Activated T-cell treated with anti-CD3 and anti-CD28 coated beads for 48 hours (primary cell): ENCODE measurements at places on chromosomes 6 and 20.

GRCh38 chr6:131519670-131520436, 53.2 kb upstream of the ARG1 start:
- no peak for DNase-seq

- DNase-seq: no peak
These were observed 158.4 kb downstream of the ANKRD60 start for GRCh38 chr20:58069796-58070663.

DNA sequence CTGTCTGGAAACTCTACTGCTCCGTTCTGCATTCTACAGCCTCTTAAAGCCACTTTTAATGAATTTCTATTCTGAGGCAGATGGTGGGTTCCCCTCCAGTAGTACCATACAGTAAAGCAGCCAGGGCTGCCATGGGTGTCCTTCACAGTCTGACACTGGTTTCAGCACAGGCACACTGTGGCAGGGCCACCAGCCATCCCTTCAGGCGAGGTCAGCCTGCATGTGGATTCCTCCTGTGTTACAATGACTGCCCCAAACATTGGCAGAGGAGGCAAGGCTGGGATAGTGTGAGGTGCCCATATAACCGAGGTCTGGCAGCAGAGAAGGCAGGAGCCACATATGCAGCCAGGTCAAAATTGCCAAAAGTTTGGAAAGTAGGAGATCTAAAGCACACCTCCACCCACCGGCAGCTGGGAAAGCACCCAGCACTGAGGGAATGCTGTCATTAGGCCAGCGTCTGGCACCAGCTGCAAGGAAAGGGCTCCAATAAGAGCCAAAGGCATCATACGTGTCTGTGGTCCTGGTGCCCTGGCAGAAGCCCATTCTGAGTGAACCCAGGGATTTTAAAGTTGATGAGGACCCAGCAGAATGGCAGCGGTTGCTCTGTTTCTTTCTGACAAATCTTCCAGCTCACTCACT, 24.0 kb downstream of the STK35 start:
- no peak for DNase-seq

GRCh38 chr6:113530769-113531168, 326.4 kb upstream of the MARCKS start:
- no peak for DNase-seq

DNA sequence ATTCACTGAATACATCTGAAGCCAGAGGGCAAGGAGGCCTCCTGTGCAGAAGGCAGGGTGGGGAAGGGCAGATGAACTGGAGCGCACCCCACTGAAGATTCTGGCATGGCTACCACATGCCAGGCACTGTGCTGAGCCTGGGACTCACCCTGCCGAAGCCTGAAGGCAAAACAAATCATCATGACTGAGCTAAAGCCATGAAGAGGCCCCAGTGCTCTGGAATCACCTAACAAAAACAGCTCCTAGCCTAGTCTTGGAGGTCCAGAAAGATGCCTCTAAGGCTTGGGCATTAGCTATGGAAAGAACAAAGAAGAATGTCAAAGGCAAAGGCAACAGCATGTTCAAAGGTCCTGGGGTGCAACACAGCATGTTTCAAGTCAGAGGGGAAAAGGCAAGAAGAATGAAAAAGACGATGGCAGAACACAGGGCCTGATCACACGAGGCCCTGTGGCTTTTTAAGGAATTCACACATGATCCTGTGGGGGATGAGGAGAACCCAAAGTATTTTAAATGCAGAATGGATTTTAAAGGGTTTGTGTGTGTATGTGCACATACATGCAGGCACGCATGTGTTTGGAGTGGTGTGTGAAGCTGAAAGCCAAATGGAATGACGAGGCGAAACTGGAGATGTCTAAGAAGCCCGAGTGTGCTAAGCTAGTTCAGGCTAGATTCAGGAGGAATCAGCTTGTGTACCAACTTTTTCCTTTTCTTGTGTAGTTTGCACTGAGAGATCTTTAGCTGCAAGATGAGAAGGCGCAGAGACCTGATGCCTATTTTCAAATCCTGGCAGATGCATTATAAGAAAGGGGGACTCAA, 261.4 kb downstream of the ZNF217 start:
- no peak for DNase-seq

DNA sequence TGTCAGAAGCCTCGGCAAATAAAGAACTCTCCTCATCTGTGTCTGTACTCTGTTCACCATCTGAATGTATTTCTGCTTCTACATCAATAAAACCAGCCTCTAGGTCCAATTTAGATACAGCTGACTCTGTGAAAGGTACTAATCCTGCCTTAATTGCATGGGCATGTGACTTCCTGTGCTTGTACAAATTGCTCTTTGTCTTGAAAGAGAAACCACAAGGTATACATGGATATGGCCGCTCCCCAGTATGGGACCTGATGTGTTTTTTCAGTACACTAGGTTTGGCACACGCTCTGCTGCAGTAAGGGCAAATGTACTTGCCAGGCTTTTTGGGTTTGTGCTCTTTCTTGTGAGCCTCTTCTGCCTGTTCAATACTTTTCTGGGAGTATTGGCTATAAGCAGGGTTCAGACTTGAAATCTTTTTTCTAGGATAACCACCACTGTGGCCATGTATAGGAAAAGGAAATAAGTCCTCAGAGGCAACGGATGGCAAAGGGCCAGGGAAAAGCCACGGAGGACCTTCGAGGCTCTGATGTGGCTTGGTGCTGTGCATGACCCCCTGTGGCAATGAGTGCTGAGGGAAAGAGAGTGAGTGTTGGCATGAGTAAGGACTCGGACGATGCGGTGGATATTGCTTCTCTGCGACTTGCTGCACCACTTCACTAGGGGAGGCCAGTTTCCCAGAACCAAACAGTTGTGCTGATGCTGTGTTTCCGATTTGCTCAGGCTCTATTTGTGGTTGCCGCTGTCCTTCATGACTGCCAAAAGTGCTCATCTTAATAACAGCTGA, 170.9 kb downstream of the HIVEP2 start:
- DNase-seq: no peak
